Stomach (tissue), 19 donors: ENCODE measurements at places on chromosomes 6 and 20.

GRCh38 chr20:16350465-16350864, 222.8 kb downstream of the KIF16B start:
- H3K4me1 ChIP-seq, result no peaks in the 10 kb centered on the region
- H3K27ac ChIP-seq, result no peak overlapping the region
- peaks cover 19% of the 10 kb centered on the region for H3K36me3 ChIP-seq
- DNase-seq, result no peak

DNA sequence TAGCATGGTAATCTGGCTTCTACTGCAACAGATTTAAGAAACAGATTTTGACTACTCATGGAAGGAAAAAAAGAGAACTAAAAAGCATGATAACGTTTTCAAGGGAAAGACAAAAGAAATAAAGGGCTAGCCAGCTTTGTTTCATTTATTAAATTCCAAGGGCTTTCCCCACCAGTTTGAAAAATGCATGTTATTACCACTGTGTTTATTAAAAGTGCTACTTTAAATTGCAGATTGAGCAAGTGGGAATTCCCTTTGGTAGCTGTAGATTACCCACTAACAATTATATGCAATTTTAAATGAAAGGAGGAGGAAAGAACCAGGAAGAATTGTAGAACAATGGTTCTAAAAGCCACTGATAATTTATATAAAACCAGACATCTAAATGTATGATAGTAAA, 40.6 kb upstream of the NHSL1 start:
- H3K36me3 ChIP-seq, result no peaks in the 10 kb centered on the region
- H3K27ac ChIP-seq, result no peak overlapping the region
- H3K4me3 ChIP-seq, result no peak overlapping the region
- no peak for DNase-seq

DNA sequence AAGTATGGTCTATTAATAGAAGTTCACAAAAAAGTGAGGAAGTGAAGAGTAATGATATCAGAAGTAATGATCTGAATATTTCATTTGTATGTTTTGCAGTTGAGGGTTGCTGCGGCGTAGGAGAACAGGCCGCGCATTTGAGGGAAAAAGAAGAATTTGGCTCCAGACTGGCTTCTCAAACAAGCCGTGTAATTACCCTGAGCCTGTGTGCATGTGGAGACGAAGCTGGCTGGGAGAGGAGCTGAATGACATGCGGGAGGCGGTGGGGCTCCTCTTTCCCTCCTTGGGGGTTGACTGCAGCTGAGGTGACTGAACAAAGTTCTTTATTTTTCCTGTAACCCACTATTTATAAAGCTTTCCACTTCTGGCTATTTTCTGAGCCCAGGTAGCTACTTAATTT, 115.5 kb upstream of the AFDN start:
- no peak overlapping the region for H3K27ac ChIP-seq
- no peaks in the 10 kb centered on the region for H3K36me3 ChIP-seq
- H3K4me1 ChIP-seq, result no peaks in the 10 kb centered on the region
- H3K4me3 ChIP-seq, result no peak overlapping the region

DNA sequence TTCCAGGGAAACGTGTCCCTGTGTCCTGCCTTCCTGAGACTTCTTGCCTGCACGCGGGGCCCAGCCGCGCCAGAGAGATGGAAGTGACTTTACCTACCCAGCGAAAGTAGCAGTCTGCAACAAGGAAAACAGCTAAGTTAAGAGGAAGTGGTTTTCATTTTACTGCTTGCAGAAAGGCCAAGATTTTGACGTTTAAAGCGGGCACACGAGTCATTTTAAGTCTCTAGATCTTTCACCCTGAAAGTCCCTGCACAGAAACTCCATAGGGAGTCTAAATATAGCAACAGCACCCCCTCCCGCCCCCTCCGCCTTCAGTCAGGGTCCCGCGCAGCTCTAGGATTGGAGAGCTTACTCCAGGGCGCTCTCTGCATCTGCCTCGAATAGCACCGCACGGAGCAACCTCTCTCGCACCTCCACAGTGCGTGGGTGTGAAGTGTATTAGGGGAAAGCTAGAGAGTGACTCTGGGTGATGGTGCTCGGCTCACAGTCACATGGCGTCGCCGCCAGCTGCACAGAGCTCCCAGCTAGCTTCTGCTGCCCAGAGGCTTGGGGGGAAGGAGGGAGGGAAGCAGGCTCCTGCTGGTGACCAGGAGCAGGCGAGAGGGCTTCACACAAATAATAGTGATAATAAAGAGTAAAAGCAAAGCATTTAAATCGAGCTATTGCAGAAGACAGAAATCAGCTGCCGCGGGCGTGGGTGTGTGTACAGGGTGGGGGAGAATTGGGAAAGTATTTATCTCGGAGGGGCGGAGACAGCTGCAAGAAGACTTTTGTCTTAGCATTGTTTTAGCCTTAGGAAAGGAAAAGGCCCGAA, 1.8 kb upstream of the KCNQ5 start:
- H3K27me3 ChIP-seq, result peaks cover 25% of the 10 kb centered on the region
- peak overlapping the region; percentile 13 for H3K27ac ChIP-seq
- peaks cover 39% of the 10 kb centered on the region for H3K4me1 ChIP-seq
- peak; percentile 80 for DNase-seq
- peak overlapping the region; percentile 64 for H3K4me3 ChIP-seq
- no peaks in the 10 kb centered on the region for H3K36me3 ChIP-seq

GRCh38 chr6:54515013-54515412, 206.8 kb downstream of the TINAG start:
- DNase-seq, result no peak
- no peak overlapping the region for H3K27ac ChIP-seq
- no peak overlapping the region for H3K4me3 ChIP-seq
- H3K4me1 ChIP-seq, result no peaks in the 10 kb centered on the region
- no peaks in the 10 kb centered on the region for H3K36me3 ChIP-seq

DNA sequence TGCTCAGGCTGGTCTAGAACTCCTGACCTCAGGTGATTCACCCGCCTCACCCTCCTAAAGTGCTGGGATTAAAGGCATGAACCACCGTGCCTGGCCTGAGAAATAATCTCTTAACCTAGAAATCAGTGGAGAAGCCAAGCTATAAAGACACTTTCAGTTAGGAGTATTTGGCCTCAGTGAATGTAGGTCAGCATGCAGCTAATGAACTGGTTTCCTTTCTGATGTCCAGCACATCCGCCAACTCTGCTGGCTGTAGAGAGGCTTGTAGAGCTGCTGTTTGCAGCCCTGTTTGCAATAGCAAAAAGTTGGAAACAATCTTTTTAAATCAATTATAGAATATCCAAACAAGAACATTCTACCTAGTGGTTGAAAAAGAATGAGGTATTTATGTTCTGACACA, 42.4 kb upstream of the ELOVL5 start:
- H3K4me3 ChIP-seq, result no peak overlapping the region
- H3K36me3 ChIP-seq, result no peaks in the 10 kb centered on the region
- no peaks in the 10 kb centered on the region for H3K27me3 ChIP-seq
- peak; percentile 42 for DNase-seq

DNA sequence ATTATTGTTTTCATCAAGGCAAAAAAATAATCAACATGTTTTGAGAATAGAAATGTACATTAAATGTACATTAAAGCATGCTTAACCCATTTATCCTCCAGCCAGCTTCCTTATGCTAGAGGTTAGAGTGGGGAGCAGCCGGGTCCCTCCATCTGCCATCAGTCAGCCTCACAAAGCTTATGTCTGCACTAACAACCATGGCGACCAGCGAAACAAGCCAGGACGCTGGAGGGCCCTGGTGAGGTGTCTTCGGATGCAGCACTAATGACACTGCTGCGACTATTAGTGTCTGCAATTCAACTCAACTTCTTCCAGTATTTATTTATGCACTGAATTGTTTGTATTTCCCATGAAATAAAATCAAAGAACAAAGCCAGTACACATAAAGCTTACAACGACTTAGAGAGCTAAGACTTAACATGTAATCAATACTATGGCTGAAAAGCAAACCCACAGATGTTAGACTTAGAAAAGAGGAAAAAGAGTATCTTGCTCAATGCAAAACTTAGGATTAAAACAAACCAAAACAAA, 6.8 kb downstream of the CLDN20 start:
- H3K27ac ChIP-seq, result no peak overlapping the region
- H3K4me3 ChIP-seq, result no peak overlapping the region
- peaks cover 9% of the 10 kb centered on the region for H3K36me3 ChIP-seq
- H3K27me3 ChIP-seq, result no peaks in the 10 kb centered on the region
- H3K4me1 ChIP-seq, result peaks cover 39% of the 10 kb centered on the region
- DNase-seq, result peak; percentile 41

- no peak overlapping the region for H3K27ac ChIP-seq
- DNase-seq, result no peak
- peaks cover 8% of the 10 kb centered on the region for H3K36me3 ChIP-seq
Measured at GRCh38 chr6:3407840-3408239, 49.0 kb downstream of the SLC22A23 start.

GRCh38 chr20:61857884-61858283, 207.8 kb downstream of the TAF4 start:
- no peak overlapping the region for H3K4me3 ChIP-seq
- no peak overlapping the region for H3K27ac ChIP-seq
- H3K27me3 ChIP-seq, result no peaks in the 10 kb centered on the region
- DNase-seq, result no peak

DNA sequence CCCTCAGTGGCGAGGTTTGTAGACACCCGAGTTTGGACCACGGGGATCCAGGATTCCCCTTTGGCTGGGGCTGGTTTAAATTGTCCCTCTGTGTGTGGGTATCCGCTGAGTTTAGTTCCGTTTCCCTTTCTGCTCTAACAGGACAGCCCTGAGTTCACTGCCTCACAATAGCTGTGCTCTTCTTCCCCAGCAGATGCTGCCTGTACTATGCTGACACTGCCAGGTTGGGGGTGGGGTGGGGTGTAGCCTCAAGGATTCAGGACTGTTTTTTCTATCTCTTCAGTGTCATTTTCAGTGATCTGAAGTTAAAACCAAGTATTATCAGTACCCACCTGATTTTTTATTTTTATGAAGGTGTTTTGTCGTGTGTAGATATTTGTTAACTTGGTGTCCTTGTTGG, 655.0 kb downstream of the COL12A1 start:
- H3K27ac ChIP-seq, result no peak overlapping the region
- H3K4me3 ChIP-seq, result no peak overlapping the region
- no peaks in the 10 kb centered on the region for H3K4me1 ChIP-seq
- H3K27me3 ChIP-seq, result no peaks in the 10 kb centered on the region
- no peak for DNase-seq

- no peaks in the 10 kb centered on the region for H3K4me1 ChIP-seq
- no peaks in the 10 kb centered on the region for H3K36me3 ChIP-seq
- no peak for DNase-seq
- no peaks in the 10 kb centered on the region for H3K27me3 ChIP-seq
- no peak overlapping the region for H3K27ac ChIP-seq
Measured at GRCh38 chr6:49772285-49772684, 14.8 kb downstream of the PGK2 start.

DNA sequence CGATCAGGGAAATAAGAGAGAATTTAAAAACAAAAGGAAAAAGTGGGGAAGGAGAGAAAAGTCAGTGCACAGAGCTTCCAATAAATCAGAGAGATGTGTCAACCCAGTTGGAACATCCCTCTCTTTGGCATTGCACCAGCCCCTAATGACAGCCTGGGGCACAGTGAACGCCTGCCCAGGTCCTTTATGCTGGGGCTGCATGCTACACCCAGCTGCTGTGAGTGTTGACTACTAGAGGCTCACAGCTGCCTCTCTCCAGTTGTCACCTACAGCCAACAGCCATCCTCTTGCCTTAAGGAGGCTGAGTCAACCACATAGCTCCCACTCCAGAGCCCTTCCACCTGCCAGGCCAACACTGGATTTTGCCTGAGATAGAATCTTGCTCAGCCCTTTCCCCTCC, 19.0 kb downstream of the OR2H2 start:
- DNase-seq, result no peak
- no peaks in the 10 kb centered on the region for H3K27me3 ChIP-seq
- H3K4me3 ChIP-seq, result no peak overlapping the region
- peaks cover 27% of the 10 kb centered on the region for H3K36me3 ChIP-seq
- no peaks in the 10 kb centered on the region for H3K4me1 ChIP-seq

DNA sequence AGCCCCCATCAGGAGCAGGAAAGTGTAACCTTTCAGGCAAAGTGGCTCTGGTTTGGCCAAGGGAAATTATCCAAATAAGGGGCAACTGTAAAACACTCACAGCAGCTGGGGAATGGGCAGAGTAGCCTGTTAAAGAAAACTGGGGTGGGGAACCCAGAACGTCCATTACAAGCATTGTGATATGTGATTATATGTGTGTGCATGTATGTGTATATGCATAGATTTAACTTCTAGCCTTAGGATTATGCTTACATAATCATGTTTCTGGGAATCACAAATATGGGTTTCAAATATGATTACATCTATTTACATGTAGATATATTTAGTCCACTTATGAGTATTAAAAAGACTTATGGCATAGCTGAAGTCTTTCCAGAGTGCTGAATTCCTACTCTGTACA, 278.1 kb upstream of the JAG1 start:
- H3K27ac ChIP-seq, result no peak overlapping the region
- H3K36me3 ChIP-seq, result no peaks in the 10 kb centered on the region
- H3K27me3 ChIP-seq, result no peaks in the 10 kb centered on the region
- no peak overlapping the region for H3K4me3 ChIP-seq

DNA sequence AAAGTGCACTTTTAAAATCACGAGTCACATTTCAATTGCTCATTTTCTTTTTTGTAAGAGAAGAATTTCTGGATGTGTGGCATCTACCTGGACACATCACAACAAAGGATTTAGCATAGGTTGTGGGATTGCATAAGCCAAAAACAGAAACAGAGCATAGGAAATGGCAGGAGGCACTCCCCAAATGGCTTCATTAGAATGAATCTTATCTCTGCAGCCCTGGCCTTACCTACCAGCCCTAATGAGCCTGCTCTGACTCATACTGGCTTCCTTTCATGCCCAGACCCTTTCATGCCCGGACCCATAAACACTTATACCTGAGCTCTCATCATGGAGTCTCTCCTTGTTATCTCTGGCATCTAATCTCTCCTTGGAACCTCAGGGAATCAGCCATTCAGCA, 23.9 kb upstream of the SPTLC3 start:
- H3K4me1 ChIP-seq, result peaks cover 7% of the 10 kb centered on the region
- no peaks in the 10 kb centered on the region for H3K27me3 ChIP-seq
- no peak for DNase-seq
- H3K4me3 ChIP-seq, result no peak overlapping the region
- no peak overlapping the region for H3K27ac ChIP-seq
- no peaks in the 10 kb centered on the region for H3K36me3 ChIP-seq

GRCh38 chr20:24629668-24630067, 160.2 kb downstream of the SYNDIG1 start:
- no peak overlapping the region for H3K27ac ChIP-seq
- no peaks in the 10 kb centered on the region for H3K36me3 ChIP-seq
- H3K27me3 ChIP-seq, result no peaks in the 10 kb centered on the region
- no peak overlapping the region for H3K4me3 ChIP-seq

DNA sequence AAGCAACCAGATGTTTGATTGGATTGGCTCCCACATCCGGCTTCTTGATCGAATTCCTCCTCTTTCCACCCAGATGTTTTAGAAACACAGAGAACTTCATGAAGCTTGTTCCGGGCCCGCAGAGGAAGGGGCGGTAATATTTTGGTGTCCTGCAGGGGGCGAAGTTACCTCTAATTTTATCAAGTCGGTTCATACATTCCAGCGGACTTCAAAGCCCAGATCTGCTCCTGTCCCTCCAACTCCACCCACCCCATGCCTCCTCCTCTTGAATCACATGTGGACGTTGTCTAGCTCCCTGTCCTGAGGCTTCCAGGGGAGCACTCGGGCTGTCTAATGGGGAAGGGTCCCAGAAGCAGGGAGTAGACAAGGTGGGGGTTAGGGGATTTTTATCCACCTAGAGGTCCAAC, 2.9 kb upstream of the BMP6 start:
- peak; percentile 90 for DNase-seq
- H3K4me1 ChIP-seq, result peaks cover 20% of the 10 kb centered on the region
- H3K36me3 ChIP-seq, result no peaks in the 10 kb centered on the region
- no peak overlapping the region for H3K27ac ChIP-seq
- no peaks in the 10 kb centered on the region for H3K27me3 ChIP-seq
- H3K4me3 ChIP-seq, result no peak overlapping the region
